ENCODE measurements at places on chromosomes 16 and 17.

DNA sequence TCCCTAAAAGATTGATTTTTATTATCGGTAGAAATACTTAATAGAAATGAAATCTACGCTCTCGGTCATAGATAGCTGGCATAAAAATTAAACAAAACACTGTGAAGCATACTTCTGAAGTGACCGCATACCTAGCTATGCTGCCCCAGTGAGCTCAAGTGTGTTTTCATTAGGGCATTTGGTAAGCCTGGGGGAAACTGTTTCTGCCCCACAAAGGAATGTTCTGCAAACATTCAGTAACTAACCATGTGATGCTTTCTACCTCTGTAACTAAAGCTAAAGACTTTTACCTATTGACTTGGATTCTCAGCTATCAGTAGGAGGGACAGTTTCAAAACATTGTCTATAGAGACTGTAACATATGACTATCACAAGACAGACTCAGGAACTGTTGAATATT lies 93.5 kb upstream of the HSBP1 start:
- DNase-seq, result no peak

DNA sequence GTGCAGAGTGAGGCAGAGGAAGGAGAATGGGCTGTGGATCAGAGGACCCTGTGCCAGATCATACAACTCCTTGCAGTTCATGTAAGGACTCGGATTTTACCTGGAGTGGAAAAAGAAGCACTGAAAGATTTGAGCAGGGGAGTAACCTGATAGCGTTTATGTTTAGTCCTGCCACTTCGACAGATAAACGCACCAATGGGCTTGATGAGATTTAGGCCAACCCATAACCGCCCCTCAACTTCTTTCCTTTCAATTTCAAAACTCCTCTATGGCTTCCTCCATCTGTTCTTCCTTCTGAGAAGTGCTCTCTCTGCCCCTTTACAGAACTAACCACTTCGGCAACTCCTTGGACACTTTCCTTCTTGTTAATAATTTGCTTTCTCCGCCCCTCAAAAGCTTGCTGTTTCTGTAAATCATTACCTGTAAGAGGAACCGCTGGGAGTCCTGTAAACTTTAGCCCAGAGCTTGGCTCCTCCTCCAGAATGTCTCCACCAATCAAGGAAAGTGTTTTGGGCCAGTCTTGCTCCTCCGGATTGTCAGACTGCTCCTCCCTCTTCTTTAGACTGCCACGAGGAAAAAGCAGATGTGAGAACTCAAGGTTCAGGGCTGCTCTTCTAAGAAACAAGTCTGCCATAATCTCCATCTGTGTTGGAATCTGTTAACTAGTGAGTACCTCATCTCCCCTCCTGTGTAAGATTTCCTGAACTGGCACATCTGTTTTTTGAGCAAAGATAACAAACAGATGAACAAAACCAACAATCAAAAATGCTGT lies at the start of gene ACSM3:
ACSM3 (plus strand) TSS at position 554 of the 772 bp plus-strand sequence. CDS start 6,021 bp downstream, outside the sequence.
- peak; percentile 47 for DNase-seq

DNA sequence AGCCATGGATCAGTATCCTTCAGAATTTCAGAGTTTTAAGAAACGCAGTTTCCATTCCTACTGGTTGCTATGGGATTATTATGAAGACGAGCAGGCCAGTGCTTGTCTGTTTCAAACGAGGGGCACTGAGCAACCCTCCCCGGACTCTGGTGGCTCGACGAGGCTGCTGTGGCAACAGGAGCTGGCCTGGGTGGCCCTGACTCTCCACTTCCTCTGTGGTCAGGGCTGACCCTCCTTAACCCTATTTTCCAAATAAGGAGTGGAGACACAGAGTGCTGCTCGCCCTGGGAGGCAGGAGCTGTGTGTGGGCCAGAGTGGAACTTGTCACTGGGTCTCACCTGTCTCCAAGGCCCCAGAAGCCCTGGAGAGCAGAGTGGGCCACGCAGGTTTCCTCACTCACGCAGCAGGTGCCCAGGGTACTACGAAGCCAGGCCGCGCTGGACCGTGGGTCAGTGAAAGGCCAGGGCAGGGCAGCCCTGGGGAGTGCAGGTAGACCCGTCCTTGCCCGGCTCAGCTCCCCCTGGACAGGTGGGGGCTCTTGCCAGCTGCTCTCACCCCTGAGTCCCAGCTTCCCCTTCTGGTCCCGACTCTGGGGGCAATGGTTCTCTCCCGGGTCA lies 3.3 kb downstream of the GALNS start:
- DNase-seq, result no peak

DNA sequence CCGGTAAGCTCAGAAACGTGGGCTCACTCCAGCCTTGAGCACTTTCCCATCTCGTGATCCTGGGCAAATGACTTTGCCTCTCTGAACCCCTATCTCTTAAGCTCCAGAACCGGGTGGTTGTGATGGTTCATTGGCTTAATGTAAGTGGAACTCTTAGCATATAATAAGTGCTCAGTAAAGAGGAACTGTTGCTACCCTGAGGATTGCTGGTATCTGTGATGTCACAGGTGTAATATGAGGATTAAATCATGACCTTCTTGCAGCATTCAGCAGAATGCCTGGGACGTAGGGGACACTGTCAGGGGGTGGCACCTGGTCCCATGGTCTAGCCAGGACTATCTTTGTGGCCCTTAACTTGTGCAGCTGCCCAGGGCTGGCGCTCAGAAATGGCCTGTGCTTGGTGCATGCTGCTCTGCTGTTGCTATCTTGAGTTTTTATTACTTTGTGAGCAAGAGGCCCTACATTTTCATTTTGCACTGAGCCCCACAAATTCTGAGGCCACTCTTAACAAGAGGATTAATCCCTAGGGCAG lies 68.8 kb downstream of the SREBF1 start:
- no peak for DNase-seq

- no peak for DNase-seq
These were observed 31.0 kb upstream of the RHOT1 start for GRCh38 chr17:32111141-32111771.

DNA sequence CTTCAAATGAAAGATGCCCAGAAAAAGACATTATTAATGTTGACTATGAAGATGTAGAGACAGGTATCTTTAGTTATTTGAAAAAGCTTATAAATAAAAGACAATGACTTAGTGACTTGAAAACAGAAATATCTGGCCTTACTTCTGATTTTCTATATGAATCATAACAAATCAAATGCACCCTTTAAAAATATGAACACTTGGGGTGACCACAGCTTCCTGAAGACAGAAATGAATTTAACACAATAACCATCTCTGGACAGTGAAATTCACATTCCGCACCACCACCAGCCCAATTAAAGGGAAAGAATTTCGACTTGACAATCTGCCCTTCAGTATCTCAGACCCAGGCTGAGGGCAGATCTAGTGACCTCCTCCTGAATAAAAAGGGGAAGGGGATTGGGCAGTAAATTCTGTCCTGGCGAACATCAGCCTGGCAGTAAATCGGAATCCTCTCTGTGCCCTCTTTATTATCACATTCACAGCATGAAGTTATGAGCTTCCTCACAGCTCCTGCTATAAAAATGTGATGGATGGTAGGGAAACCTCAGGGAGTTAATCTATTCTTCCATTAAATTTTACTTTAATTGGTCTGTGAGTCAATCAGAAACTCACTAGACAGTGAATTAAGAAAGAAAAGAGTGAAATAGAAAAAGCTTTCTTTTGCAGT lies 131.5 kb downstream of the SNX11 start:
- no peak for DNase-seq

- DNase-seq, result peak; percentile 38
These were observed 1.4 kb downstream of the EIF5A start for GRCh38 chr17:7308625-7309433.

DNA sequence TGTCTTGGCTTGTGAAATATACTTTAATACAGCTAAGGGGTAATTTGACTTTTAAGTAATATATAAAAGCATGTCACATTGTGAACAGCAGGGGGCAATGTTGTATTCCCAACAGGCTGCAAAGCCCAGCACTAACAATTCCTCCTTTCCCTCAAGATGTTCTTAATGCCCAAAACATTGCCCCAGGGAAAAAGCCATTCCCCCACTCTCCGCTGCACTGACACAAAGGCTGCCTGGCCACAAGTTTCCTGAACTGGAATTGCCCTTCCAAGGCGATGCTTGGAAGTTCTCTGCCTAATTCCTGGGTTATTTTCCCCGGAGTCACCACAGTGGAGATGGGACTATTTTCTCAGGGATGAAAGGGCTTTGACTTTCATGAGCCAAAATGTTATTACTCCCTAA lies 27.2 kb downstream of the CLEC16A start:
- DNase-seq, result peak; percentile 79

GRCh38 chr16:76854234-76854633 lies 336.8 kb upstream of the MON1B start:
- DNase-seq, result no peak

GRCh38 chr16:66093191-66093590 lies 273.3 kb upstream of the CDH5 start:
- no peak for DNase-seq

DNA sequence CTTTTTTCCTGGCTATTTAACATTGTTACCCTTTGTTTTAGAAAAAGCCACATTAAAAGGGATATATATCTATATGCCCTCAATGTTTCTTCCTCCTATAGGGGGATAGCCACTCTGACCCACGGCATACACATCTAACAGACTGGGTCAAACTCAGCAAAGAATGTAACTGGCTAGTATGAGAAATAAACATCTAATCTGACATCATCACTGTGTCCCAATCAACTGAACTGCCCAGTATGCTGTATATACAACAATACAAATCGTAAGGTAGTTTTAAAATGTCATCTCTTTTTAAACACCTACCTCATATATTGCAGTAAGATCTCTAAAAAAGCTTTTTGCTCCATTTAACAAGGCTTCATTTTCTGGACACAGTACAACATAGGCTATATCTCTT lies 39.9 kb upstream of the INTS2 start:
- DNase-seq, result no peak

DNA sequence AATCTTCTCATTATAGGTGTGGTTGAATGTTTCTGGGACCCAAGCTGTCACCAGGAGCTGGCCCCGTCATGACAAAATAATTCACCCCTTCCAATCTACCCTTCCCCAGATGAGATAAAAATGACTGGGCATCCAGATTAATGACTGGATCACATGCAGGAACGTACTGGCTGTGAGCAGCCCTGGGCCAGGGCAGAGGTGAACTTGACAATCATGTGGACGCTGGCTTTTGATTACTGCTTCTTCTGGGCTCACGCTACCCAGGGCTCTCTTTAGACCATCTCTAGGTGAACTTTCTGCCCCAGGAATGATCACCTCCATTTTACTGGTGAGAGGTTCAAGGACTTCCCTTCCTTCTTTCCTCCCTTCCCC lies 18.3 kb downstream of the CBX4 start:
- DNase-seq, result no peak

- DNase-seq, result no peak
These were observed 8.1 kb downstream of the ADAD2 start for GRCh38 chr16:84199097-84199496.

- peak; percentile 72 for DNase-seq
These were observed 9.9 kb upstream of the GSDMA start for GRCh38 chr17:39952680-39953470.

- DNase-seq, result no peak
These were observed 606.0 kb upstream of the RBFOX1 start for GRCh38 chr16:6726621-6727020.

DNA sequence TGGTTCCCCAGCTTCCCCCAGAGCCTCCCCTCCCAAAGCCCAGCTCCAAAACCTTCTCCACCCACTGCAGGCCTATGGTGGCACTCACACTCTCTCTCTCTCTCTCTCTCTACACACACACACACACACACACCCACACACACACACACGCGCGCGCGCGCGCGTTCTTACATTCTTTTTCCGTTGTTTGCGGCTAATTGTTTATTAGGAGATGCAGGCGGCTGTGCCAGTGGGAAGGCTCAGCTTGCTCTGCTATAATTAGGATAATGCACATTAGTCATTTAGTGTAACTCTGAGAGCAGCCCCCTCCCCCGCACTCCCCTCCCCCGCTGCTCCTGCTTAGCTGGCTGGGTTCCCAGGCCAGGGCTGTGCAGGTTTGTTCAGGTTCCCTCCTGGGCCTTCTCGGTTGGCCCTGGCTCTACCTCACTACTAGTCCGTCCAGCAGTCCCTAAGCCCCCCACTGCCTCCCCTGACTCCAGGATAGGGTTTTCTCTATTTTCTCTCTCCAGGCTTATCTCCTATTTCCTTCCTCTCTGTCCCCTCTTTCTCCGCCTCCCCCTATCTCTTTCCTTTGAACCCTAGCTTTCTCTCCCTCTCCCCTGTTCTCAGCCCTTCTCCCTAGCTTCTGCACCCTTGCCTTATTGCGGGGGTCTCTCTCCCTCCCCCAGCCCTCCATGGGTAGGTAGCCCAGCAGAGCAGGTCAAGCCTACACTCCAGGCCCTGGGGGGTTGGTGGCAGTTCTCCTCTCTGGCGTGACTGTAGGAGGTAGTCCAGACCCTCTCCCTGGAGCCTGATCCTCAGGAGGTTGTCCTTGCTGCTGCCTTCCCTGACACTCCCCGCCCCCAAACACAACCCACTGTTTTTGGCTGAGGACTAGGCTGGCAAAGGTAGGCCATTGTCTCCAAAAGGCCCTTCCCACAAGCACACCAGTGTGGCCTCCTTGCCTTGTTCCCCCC lies 34.0 kb downstream of the TMEM132E start:
- DNase-seq, result no peak

DNA sequence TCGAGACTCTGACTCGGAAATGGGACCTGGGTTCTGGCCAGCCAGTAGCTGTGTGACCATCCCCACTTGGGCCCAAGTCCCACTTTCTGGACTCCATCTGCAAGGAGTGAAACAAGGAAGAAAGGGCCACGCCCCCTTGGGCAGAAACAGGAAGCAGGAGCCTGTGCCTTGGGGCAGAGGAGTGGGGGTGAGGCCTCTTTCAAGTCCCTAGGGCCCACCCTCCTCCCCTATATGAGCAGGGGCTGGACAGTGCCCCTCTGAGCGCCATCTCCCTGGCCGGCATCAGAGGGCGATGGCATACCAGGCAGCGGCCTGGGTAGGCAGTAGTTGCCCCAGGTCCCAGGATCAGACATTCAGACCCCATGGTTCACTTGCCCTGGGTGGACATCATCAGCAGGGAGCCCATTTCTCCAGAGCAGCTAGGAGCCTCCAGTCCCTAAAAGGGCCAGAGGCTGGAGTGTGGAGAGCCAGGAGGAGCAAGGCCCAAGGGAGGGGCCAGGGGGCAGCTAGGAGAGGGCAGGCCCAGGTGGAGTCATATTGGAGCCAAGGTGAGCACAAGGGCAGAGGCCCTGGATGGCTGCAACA lies 7.1 kb downstream of the BCAR1 start:
- DNase-seq, result no peak

DNA sequence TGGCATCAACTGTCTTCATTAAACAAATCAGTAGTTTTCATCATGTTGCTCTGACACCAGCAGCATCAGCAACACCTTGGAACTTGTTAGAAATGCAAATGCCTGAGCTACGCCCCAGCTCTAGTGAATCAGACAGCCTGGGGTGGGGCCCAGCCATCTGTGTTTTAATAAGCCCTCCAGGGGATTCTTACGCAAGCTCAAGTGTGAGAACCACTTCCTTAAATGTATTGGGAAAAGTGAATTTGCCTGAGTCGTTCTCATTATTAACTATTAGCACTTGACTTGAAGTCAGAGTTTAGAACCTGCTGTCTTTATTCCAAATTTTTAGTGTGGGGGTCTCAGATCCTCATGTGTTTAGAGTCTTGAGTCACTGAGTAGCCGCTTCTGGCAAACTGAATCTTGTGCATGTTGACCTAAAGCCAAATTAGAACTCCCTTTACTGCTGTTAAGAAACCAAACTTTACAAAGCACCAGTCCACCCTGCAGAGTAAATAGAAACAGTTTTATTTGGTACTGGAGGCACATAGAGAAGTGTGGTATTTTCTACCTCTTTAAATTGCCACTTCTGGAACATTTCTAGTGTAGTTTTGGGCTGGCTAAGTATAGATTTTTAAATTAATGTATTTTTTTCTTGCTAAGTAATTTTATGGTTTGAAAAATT lies 137.4 kb upstream of the COX10 start:
- peak; percentile 18 for DNase-seq

- DNase-seq, result no peak
These were observed 172.2 kb upstream of the CDH13 start for GRCh38 chr16:82454566-82454965.

Measured in BJ (cell line).